ENCODE measurements at places on chromosomes 3 and 15. TPM values are rescaled to one million over a fixed set of nuclear protein-coding genes. Genes with fewer than 3 reads are reported as not detected.

The PLA2G4E gene
- total RNA-seq: not detected

The UBAP1L gene
- total RNA-seq: 4.0 TPM

The SV2B gene
- total RNA-seq: not detected

The STRIT1 gene
- not detected for total RNA-seq

The SCN11A gene
- 0.05 TPM for total RNA-seq

The CHST13 gene
- 0.91 TPM for total RNA-seq

The SLC28A2 gene
- total RNA-seq: not detected

The ARID3B gene
- 8.1 TPM for total RNA-seq

The PCSK6 gene
- 13.5 TPM for total RNA-seq

The EPHA6 gene
- total RNA-seq: not detected

The DGKG gene
- total RNA-seq: 4.8 TPM

The OXTR gene
- total RNA-seq: 1.3 TPM

The BTD gene
- 5.0 TPM for total RNA-seq

The FBXO40 gene
- total RNA-seq: not detected

The FOXB1 gene
- not detected for total RNA-seq

The ACTC1 gene
- total RNA-seq: not detected

The CPEB1 gene
- not detected for total RNA-seq

The GPR149 gene
- not detected for total RNA-seq

The CASR gene
- not detected for total RNA-seq

The NPAP1 gene
- total RNA-seq: not detected

The ROPN1 gene
- total RNA-seq: not detected

The TMC3 gene
- total RNA-seq: not detected

The TNNC1 gene
- total RNA-seq: 2.2 TPM

The DENND6A gene
- 22.3 TPM for total RNA-seq

The TF gene
- total RNA-seq: 10.4 TPM

The GABRB3 gene
- total RNA-seq: 0.52 TPM

The SLC24A5 gene
- not detected for total RNA-seq

The HRG gene
- total RNA-seq: 0.42 TPM

The ATP13A4 gene
- total RNA-seq: 0.15 TPM

The CSPG4 gene
- total RNA-seq: 18.1 TPM

The ESYT3 gene
- total RNA-seq: 0.05 TPM

The ST3GAL6 gene
- 10.6 TPM for total RNA-seq

The ATP13A5 gene
- total RNA-seq: not detected

The DPPA4 gene
- total RNA-seq: 0.27 TPM

The NR1I2 gene
- total RNA-seq: 0.07 TPM

The TM4SF4 gene
- total RNA-seq: 0.91 TPM

The P2RY1 gene
- 1.7 TPM for total RNA-seq

The UBA7 gene
- 2.6 TPM for total RNA-seq

The MAP2K5 gene
- 15.6 TPM for total RNA-seq
